ENCODE measurements at places on chromosomes 6 and 20.

DNA sequence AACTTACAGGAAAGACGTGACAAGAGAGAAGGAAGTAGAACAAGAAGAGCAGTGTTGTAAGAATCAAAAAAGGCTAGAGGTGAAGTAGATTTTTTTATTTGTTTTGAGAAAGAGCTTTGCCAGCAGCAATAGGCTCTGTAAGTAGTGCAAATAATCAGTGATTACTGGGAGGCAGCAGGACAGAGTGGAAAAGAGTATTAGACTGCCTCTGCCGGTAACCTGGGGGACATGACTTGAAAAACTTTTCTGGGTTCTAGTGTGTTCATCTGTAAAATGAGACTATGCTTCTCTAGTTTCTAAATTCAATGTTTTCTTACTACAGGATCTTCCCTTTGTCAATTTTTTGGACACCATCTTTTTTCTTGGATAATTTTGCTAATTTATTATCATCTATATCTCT is 5.8 kb upstream of the IRAK1BP1 start:
- no peak for DNase-seq

DNA sequence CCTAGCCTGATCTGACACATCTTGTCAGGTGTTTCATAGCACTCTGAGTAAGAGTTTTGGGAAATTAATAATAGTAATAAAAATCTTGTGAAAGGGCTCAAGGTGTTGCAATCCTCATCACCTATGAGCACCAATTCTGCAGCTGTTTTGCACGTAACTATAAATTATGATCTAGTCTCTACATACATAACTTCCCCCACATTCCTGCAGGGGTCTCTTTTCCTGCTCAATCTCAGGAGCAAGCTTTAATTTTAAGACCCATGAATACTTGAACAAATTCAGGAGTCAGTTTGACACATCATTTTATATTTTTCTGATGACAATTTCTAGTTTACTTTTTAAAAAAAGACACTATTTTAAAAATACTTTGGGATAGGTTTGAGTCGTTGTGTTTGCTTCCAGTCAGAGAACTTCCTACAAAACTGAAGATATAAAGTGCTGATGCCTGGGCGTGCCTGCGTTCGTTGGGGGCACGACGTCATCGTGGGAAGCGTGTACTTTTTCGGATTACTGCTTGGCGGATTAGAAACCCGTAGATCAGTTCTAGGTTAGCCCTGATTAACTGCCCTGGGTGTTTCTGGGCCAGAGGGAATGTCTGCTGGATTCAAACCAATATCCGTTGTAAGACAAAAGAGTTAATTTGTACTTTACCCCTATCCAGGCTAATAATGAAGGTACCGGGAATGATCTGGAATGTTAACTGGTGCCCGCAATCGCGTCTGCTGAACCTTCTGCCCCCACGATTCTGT is 1.0 kb upstream of the E2F3 start:
- no peak for DNase-seq

GRCh38 chr20:24917056-24917455 is 32.0 kb upstream of the CST7 start:
- no peak for DNase-seq

GRCh38 chr6:27273783-27274182 is 26.3 kb downstream of the PRSS16 start:
- no peak for DNase-seq

GRCh38 chr6:127185437-127185995 is 67.0 kb downstream of the RSPO3 start:
- no peak for DNase-seq

DNA sequence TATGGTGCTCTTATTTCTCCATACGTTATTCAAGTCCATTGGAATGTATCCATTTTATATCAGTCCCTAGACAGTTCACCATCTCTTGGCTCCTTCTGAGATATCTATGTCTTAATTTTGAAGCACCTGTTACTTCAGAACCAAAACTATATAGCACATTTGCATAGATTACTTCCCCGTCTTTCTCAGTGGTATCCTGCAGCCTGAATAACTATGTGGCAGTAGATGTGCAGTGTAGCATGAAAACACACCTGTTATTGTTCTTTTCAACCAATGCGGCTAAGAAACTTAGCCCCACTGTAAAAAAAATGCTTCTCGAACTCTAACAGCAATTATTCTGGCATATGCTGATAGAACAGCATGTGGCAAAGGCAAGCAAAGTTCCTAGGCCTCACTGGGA is 1184.4 kb upstream of the ADGRB3 start:
- no peak for DNase-seq

DNA sequence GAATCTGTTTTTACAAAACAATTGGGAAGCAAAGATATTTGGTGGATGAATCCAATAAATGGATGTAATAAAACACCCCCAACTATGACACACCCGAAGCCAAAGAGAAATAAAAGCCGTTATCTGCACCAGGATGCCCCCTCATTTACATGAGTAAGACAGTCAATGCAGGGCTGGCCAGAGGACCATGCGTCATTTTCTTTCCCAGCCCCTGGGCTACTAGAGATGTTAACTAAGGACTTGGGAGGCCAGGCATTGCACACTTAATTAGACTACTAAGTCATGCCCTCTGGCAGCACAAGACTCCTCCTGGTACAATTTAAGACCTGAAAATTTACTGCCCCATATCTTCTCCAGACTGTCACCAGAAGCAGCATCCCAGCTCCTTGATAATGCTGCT is 3.2 kb downstream of the LEMD2 start:
- DNase-seq: no peak

- no peak for DNase-seq
Observed at GRCh38 chr6:135869857-135870256, 18.4 kb downstream of the PDE7B start.

DNA sequence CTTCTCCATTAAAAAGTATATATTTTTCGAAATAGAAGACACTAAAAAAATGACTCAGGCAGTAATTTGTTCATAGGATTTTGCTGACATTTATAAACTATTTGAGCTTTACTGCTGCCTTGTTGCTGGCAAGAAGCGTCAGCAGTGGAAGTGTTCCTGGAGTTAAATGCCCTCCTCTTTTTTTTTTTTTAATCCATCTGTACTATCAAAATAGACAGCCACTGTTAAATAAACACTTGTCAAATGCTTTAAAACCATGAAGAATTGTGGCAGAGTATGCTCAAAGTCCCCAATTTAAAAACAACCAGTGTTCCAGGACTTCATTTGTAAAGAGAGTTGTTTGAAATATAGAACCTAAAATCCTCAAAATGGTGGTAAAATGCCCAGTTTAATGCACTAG is 253.8 kb downstream of the NKAIN2 start:
- DNase-seq: no peak

DNA sequence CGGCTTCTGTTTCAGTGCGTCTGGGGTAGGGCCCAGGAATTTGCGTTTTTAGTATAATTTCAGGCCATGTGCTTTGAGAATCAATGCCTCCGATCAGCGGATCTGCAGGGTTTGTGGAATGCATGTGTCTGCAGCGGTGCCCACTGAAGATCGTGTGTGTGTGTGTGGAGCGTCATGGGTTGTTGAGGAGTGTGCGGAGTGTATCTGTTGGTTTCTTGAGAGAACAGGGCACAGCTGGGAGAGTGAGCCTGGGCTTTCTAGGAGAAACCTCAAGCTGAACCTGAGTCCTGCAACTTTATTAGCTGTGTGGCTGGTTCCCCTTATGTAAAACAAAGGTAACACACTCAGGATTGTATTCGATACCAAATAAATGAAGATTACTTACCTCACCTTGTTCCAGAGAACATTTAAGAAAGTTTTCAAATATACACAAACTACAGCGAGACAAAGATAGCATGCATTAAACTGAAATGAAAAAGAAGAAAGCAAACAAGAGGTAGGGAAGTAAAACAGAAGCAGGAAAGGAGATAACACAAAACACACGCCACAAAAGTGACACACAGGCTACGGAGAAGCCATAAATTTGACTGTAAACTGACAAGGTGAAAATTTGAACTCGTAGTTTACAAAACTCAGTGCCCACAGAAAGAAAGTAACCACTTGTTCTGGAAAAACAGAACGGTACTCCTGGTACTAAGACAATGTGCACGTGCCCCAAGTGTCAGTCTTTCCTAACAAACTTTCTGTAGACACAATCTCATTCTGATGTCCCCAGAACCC is 28.8 kb downstream of the PDE10A start:
- DNase-seq: no peak

DNA sequence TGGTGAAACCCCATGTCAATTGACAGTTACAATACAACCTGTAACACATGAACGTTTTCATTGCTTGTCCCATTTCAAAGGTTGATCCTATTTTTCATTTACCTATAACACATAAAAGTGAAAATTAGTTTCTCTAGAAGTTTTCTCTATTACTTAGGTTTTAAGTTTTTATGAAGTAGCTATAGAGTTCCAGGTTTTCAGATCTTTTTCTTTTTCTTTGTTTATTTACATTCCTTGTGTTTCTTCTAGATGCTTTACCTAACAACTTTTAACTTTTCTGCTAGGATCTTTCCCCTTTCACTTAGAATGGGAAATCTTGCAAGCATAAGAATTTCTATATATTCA is 232.6 kb downstream of the PLCB1 start:
- DNase-seq: no peak

GRCh38 chr6:43982084-43982625 is 145.1 kb downstream of the MRPL14 start:
- no peak for DNase-seq

DNA sequence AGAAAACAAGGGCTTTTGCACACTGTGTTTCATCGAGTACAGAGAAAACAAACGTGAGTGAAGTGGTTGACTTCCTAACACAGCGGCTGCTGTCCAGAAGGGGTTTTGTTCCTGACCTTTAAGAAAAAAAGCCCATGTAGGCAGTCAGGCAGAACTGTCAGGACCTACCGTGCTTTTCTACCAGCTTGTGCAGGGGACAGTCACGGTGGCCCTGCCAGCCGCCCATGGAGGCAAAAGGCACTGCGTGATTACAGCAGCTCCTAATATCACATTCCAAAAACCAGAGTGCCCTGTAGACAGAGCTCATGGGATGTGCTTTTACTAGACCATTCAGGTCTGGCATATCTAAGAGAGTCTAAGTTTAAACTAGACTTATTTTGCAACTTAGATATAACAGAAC is 12.2 kb downstream of the TNFAIP3 start:
- peak; percentile 56 for DNase-seq

All from vagina (tissue), 2 donors.